ENCODE measurements at places on chromosomes 2 and 18.

- DNase-seq = no peak
Measured at GRCh38 chr18:13028869-13029268, 37.7 kb downstream of the CEP192 start.

DNA sequence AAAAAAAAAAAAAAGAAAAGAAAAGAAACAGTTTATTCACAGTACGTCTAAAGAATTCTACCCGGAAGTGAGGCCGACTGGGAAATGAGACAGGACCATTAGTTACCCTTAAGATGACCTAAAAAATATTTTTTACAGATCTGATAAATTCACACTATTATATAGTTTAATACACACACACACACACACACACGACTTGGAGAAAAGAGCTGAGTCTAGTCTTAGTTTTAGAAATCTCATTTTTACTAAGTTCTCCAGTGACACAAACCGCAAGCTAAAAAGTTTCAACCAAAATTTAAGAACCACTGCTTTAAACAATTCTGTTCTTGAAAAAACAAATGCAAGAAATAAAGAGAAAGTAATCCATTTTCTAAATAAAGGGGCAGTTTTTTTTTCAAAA is 27.1 kb downstream of the ST3GAL5 start:
- DNase-seq = no peak

DNA sequence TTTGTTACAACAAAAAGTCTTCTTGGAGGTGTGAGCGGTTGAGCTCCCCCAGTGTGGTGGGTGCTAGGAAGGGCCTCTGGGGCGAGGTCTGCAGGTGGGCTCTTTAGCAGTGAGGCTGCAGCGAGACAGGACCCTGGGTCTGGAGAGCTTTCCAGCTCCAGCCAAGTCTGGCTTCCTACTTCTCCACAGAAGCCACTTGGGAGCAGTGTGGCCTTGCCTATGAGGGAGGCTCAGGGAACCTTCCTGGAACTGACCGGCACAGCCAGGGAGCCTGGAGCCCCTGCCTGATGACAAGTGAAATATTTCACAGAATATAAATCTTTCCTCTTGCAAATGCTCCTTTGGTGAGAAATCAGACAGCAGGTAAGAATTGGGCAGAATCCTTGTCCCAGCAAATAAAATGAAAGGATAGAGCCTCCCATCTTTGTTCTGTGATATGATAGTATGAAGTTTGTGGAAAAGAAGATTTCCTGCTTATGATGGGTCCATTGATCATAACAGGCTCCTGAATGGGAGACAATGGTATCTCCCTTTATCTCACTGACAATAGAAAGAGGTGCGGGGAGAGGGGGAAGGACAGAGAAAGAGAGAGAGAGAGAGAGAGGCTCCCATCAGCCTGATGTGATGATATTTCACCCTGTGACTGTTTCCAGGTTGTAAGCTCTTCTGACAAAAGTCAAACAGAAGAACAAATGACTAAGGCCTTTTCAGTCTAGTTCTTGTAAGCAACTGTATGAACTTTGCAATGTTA is 289.8 kb upstream of the SPRED2 start:
- DNase-seq = no peak

- DNase-seq = no peak
Measured at GRCh38 chr2:165629776-165630175, 160.3 kb downstream of the CSRNP3 start.

GRCh38 chr2:51145761-51146160 is 113.8 kb upstream of the NRXN1 start:
- DNase-seq = no peak

DNA sequence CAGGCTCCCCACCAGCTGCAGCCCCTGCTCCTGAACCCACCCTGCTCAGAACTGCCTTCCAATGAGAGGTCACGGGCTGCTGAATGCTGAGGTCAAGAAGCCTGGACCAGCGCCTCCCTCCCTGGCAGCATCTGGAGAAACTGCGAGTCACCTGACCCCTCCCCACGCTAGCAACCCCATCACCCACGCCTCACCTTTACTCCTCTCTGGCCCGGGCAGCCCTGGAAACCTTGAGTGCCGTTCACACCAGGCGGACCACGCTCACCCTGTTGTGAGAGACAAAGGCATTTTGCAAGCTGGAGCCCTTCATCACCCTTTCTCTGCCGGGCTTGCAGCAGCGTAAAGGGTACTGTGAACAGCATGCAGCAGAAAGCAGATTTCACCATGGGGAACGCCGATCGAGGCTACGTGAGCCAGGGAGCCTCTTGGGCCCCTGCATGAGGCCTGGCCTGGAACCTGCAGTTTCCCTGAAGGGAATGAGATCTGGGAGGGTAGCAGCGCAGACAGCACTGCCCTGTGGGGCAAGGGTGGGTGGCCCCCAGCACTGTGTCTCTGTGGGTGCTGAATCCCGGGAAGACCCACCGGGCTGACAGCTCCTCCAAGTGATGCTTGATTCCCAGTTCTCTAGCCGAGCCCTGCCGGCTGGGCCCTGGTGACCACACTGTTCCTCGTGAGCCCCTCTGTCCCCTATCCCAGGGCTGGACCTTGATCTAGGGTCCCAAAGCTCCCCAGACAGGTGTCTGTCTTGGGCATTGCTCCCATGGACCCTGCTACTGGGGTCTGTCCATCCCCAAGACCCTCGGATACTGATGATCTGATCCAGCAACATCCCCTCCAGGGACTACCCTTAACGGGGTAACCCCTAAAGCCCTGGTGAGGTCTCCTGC is 53.8 kb downstream of the COL6A3 start:
- DNase-seq = no peak

GRCh38 chr2:30689496-30690125 is 117.6 kb downstream of the CAPN13 start:
- no peak for DNase-seq

- DNase-seq = no peak
Measured at GRCh38 chr18:52391810-52392559, 52.0 kb downstream of the DCC start.

DNA sequence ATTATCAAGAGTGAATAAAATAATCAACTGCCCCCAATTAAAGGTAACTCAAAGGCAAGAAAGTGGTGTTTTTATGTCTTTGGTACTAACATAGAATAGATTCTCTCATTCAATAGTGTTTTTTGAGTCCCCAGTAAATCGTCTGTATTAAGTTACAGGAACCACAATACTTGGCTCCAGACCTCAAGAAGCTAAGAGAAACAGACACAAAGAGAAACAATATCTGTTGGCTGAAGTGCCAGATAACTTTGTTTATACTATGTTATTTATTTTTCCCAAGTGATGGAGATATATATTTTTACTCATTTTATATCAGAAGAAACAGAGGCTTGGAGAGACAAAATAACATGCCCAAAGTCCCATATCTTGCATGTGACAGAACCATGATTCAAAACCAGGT is 201.7 kb upstream of the HNRNPA3 start:
- DNase-seq = no peak

DNA sequence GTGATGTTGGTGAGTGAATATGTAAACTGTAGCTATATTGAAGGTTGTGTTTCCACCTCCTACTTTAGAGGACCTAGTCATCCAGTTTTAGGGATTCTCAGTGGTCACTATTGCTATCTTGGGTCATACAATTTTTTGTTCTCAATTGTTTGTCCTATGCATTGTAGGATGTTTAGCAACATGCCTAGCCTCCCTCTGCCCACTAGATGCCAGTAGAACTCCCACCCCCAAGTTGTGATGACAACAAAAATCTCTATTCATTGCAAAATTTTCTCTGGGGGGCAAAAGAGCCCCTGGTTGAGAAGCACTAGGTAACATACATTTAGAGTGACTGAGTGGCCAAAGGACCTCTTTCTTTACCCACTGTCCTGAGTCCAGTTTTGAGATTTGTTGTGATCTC is 87.3 kb downstream of the LRRTM4 start:
- DNase-seq = no peak

GRCh38 chr18:14935210-14935609 is 187.2 kb downstream of the ANKRD30B start:
- DNase-seq = no peak
